ENCODE measurements at places on chromosomes 7 and 10.

GRCh38 chr10:69418052-69418752 is 1.5 kb upstream of the TACR2 start:
- no peak for DNase-seq

DNA sequence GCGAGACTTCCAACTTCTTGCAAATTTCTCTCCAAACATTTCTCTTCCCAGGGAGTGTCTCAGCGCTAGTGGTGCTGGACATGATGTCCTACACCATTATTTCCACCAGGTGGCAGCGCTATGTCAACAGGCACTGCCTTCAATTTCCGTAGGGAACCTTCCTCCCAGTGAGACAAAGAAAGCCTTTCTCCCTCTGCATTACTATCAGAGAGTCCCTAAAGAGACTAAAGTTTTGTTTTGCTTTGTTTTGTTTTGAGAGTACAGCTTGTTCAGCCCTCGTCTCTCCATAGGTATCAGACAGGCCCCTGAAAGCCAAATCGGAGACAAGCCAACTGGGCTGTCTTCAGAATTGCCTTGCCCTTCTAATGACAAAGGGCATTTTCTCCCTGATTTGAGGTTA is 44.2 kb upstream of the GGCT start:
- peak; percentile 62 for DNase-seq

GRCh38 chr10:103153302-103154197 is 39.5 kb downstream of the NT5C2 start:
- DNase-seq, result no peak

DNA sequence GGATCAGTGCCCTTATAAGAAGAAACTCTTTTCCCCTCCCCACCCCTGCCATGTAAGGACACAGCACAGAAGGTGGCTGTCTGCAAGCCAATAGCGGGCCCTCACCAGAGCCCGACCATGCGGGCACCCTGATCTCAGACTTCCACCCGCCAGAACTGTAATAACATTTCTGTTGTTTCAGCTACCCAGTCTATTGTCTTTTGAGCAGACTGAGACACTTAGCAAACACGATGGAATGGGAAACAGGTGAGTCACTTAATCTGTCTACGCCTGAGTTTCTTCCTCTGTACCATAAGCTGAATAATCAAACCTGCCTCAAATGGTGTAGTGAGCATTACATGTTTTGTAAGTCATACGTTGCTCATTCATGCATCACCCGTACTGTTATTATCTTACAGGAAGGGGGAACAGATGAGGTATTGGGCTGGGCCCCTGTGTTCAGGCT is 58.2 kb downstream of the STRA8 start:
- no peak for DNase-seq

GRCh38 chr10:11444531-11445228 is 166.8 kb downstream of the USP6NL start:
- DNase-seq, result no peak

DNA sequence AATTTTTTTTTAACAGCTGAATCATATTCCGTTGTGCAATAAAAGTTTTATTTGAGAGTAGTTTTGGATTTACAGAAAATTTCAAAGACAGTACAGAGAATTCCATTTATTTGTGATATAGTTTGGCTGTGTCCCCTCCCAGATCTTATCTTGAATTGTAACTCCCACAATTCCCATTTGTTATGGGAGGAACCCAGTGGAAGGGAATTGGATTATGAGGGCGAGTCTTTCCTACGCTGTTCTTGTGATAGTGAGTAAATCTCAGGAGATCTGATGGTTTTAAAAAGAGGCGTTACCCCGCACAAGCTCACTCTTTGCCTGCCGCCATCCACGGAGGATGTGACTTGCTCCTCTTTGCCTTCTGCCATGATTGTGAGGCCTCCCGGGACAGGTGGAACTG is 228.0 kb upstream of the MAGI2 start:
- no peak for DNase-seq

DNA sequence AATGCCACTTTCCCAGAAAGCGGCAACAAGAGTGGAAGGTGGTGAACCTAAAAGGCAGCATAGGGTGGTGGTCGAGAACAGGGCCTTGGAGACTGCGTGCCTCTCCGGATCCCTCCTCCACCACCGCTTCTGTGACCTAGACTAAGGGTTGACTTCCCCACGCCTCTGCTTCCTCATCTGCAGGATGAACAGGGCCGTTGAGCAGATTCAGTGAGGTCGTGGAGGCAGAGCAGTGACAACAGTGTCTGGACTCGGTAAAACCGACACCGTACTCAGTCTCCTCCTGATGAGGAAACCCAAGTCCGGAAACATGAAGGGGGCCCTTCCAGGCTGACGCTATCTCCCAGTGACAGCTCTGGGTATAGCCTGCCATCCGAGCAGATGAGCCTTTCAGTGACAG is 162.6 kb downstream of the CELF2 start:
- DNase-seq, result peak; percentile 75

DNA sequence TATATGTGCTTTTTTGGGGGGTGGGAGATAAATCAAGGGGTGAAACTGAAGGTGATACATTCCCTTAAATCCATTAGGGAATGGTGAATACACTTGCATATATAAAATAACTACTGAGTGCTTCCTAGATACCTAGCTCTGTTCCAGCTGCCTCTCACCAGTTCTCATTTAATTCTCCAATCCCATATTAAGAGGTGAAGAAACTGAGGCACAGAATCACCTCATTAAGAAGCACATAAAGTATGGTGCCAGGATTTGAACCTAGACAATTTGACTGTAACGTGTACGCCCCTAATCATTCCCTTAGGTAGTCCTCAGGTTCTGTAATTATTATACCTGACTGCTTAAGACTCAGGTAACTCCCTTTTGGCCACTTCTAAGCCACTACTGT is 1.5 kb upstream of the SFR1 start:
- DNase-seq, result no peak

- DNase-seq, result no peak
Measured at GRCh38 chr10:844552-844951, 87.0 kb downstream of the LARP4B start.
